Central memory CD8-positive, alpha-beta T cell (primary cell): ENCODE measurements at places on chromosomes 12 and 14.

- peaks cover 8% of the 10 kb centered on the region for H3K27me3 ChIP-seq
- H3K36me3 ChIP-seq = peaks cover 2% of the 10 kb centered on the region
- no peaks in the 10 kb centered on the region for H3K4me1 ChIP-seq
- no peak overlapping the region for H3K27ac ChIP-seq
- DNase-seq = no peak
- no peak overlapping the region for H3K4me3 ChIP-seq
These were observed 73.6 kb downstream of the TMTC1 start for GRCh38 chr12:29710104-29710503.

GRCh38 chr12:10503460-10503859 is 2.2 kb upstream of the EIF2S3B start:
- H3K27me3 ChIP-seq = no peaks in the 10 kb centered on the region
- DNase-seq = no peak
- H3K4me3 ChIP-seq = no peak overlapping the region
- no peak overlapping the region for H3K27ac ChIP-seq

GRCh38 chr12:104275689-104276088 is 27.9 kb upstream of the EID3 start:
- H3K36me3 ChIP-seq = peaks cover 1% of the 10 kb centered on the region
- peaks cover 18% of the 10 kb centered on the region for H3K27me3 ChIP-seq
- no peak overlapping the region for H3K4me3 ChIP-seq
- no peak for DNase-seq
- H3K27ac ChIP-seq = no peak overlapping the region

DNA sequence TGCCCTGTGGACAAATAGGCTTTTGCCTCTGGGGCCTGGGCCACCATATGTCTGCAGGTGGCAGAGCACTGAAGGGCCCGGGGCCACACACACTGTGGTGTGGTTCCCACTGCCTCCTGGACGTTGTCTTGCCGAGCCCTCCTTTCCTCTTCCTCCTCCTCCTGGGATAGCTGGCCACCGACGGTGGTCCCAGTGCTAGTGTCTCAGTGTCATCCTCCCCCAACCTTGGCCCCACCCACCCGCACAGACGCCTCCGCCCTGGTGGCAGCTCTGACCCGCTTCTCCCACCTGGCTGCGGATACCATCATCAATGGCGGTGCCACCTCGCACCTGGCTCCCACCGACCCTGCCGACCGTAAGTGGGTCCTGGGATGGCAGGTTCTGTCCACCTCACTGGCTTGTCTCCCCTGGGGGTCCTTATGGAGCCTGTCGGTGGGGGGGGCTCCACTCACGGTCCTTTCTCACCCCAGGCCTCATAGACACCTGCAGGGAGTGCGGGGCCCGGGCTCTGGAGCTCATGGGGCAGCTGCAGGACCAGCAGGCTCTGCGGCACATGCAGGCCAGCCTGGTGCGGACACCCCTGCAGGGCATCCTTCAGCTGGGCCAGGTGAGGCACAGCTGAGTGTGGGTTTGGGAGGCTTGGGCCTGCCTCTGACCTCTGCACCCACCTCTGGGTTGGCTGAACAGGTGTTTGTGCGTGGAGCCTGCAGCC is 23.5 kb downstream of the HIP1R start:
- H3K36me3 ChIP-seq = peaks cover 18% of the 10 kb centered on the region
- H3K27me3 ChIP-seq = no peaks in the 10 kb centered on the region
- peaks cover 3% of the 10 kb centered on the region for H3K4me1 ChIP-seq
- no peak overlapping the region for H3K4me3 ChIP-seq

DNA sequence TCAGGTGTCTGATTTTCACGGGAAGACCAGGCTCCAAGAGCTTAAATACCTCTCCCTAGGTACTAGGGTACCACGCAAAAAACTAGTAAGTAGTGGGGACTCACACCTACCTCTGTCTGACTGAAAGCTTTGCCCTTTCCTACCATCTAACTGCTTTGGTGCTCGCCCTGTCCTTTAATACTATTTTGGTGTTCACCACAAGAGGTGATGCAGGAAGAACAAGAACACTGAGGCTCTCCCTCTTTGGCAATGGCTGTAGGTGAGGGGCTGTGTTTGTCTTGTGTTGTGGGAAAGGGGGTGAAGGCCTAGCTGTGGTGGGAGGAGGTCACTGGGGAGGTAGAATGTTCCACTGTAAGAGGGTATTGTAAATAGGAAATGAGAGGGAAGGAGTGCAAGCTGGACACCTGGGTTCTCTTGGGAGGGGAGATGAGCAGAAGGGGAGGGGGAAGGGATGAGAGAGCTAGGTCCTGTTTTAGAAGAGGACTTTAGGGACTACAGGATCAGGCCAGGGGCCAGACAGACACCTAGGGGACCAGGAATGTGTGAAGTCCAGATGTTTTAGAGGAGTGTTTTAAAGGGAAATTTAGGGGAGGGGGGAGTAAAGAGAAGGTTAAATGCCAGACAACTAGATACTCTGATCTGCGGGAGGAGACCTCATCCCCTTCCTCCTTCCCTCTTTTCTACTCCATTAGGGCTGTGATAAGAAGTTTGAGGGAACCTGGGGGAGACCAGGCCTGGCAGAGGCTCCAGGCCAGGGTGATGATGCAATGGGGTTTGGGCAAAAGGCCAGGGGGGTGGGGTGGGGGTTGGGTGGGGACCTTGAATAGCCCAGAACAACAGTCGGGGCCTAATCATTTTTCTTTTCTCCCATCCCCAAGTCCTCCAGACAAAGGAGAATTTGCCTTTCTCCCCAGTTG is 2.1 kb downstream of the ITGA5 start:
- H3K4me3 ChIP-seq = peak overlapping the region; percentile 79
- peaks cover 71% of the 10 kb centered on the region for H3K4me1 ChIP-seq
- H3K27ac ChIP-seq = peak overlapping the region; percentile 98
- no peaks in the 10 kb centered on the region for H3K27me3 ChIP-seq

- peaks cover 12% of the 10 kb centered on the region for H3K4me1 ChIP-seq
- H3K36me3 ChIP-seq = peaks cover 6% of the 10 kb centered on the region
- no peak overlapping the region for H3K4me3 ChIP-seq
- no peaks in the 10 kb centered on the region for H3K27me3 ChIP-seq
These were observed 1519.3 kb upstream of the TMEM132C start for GRCh38 chr12:126747530-126748149.

- H3K4me3 ChIP-seq = no peak overlapping the region
- peaks cover 60% of the 10 kb centered on the region for H3K27me3 ChIP-seq
- H3K36me3 ChIP-seq = peaks cover 3% of the 10 kb centered on the region
- no peak for DNase-seq
- no peak overlapping the region for H3K27ac ChIP-seq
- no peaks in the 10 kb centered on the region for H3K4me1 ChIP-seq
These were observed 45.3 kb upstream of the PLBD1 start for GRCh38 chr12:14612898-14613445.

DNA sequence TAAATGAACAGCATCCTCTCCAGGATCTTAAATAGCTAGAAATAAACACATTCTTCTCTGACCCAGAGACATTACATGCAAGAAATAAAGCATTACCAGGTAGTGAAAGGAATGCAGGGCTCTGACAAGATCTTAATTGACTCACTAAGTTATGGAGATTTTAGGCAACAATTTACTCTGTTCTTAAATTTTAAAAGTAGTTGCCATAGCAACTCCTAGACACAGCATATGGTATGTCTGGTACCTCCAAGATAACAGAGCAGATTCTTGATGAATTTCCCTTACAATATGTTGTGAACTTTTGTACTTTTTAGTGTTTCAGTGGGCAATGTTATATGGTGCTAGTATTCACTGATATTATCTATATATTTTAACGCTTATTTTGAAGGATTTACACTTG is 76.7 kb upstream of the G2E3 start:
- no peaks in the 10 kb centered on the region for H3K36me3 ChIP-seq
- DNase-seq = no peak
- H3K27me3 ChIP-seq = peaks cover 17% of the 10 kb centered on the region
- H3K4me1 ChIP-seq = no peaks in the 10 kb centered on the region
- H3K4me3 ChIP-seq = no peak overlapping the region

- H3K27me3 ChIP-seq = peaks cover 9% of the 10 kb centered on the region
- peak overlapping the region; percentile 80 for H3K4me3 ChIP-seq
- peaks cover 26% of the 10 kb centered on the region for H3K4me1 ChIP-seq
- peak overlapping the region; percentile 59 for H3K27ac ChIP-seq
- H3K36me3 ChIP-seq = peaks cover 1% of the 10 kb centered on the region
These were observed 41.0 kb upstream of the NCOR2 start for GRCh38 chr12:124608450-124608870.

GRCh38 chr12:64232196-64232595 is 10.1 kb upstream of the KICS2 start:
- no peak overlapping the region for H3K4me3 ChIP-seq
- peaks cover 58% of the 10 kb centered on the region for H3K27me3 ChIP-seq
- no peak overlapping the region for H3K27ac ChIP-seq
- no peaks in the 10 kb centered on the region for H3K4me1 ChIP-seq
- no peaks in the 10 kb centered on the region for H3K36me3 ChIP-seq

DNA sequence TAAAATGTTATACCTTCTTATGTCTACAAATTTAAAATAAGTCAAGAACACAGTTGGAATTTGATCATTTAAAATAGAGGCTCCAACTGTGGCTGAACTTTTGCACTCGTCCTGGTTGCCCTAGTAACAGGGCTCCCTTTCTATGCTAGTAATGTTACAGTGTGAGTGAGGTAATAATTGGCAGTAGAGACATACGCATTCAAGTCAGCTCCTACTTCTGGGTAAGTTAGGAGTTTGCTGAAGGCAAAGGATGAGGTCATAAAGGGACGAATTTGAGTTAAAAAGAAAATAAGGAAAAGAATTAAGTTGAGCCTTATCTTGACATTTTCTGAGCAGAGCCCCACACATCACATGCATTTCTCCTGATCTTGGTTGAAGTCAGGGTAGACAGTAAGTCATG is 129.1 kb downstream of the TMEM117 start:
- no peak overlapping the region for H3K4me3 ChIP-seq
- H3K27ac ChIP-seq = no peak overlapping the region
- no peak for DNase-seq
- H3K27me3 ChIP-seq = no peaks in the 10 kb centered on the region
- H3K4me1 ChIP-seq = no peaks in the 10 kb centered on the region
- H3K36me3 ChIP-seq = peaks cover 1% of the 10 kb centered on the region

DNA sequence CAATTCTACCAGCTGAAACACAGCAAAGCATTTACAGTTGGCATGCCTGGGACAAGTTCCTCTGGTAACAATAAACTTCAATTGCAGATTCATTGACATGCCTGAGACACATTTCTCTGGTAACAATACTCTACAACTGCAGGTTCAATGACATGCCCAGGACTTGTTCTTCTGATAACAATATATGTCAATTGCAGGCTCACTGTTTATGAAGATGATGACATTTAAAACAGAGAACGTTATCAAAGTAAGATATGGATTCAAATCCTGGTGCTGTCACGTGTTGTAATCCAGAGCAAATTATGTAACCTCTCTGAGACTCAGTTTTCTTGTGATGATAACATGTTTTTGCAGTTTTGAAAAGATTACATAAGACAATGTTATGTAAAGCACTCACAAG is 20.5 kb downstream of the KITLG start:
- H3K4me1 ChIP-seq = no peaks in the 10 kb centered on the region
- DNase-seq = no peak
- no peaks in the 10 kb centered on the region for H3K27me3 ChIP-seq
- no peak overlapping the region for H3K4me3 ChIP-seq
- no peak overlapping the region for H3K27ac ChIP-seq

GRCh38 chr14:99240627-99241324 is 31.2 kb downstream of the BCL11B start:
- peaks cover 81% of the 10 kb centered on the region for H3K36me3 ChIP-seq
- DNase-seq = no peak

- no peak for DNase-seq
- peaks cover 24% of the 10 kb centered on the region for H3K27me3 ChIP-seq
- H3K27ac ChIP-seq = no peak overlapping the region
- H3K4me1 ChIP-seq = no peaks in the 10 kb centered on the region
These were observed 136.9 kb downstream of the KICS2 start for GRCh38 chr12:64085154-64085553.

DNA sequence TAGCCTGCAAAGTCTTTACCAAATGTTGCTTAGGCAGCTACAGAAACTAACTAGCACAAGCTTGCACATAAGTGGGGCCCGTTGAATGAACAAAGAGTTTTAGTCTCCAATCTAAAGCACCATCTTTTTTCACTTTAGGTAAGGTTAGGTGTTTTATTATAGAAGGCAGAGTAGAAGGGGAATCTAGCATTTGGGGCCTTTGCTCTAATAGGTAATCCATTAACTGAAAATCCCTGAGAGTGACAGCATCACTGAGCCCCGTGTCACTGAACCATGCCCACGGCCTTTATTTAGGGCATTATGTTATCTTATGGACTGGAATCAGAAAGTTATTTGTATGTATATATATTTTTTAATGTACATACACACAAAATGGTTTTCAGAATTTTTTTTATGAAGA is 25.1 kb downstream of the CPNE8 start:
- peaks cover 11% of the 10 kb centered on the region for H3K4me1 ChIP-seq
- no peak overlapping the region for H3K27ac ChIP-seq
- H3K4me3 ChIP-seq = no peak overlapping the region
- no peak for DNase-seq

- no peak for DNase-seq
- no peak overlapping the region for H3K27ac ChIP-seq
- no peaks in the 10 kb centered on the region for H3K4me1 ChIP-seq
- H3K36me3 ChIP-seq = peaks cover 8% of the 10 kb centered on the region
These were observed 66.4 kb downstream of the TESC start for GRCh38 chr12:117032593-117033381.

- peaks cover 59% of the 10 kb centered on the region for H3K27me3 ChIP-seq
- H3K27ac ChIP-seq = no peak overlapping the region
- H3K4me3 ChIP-seq = no peak overlapping the region
- DNase-seq = no peak
- H3K4me1 ChIP-seq = no peaks in the 10 kb centered on the region
These were observed 14.6 kb downstream of the BEST3 start for GRCh38 chr12:69684466-69684865.

GRCh38 chr12:94240171-94240570 is 91.8 kb downstream of the PLXNC1 start:
- H3K36me3 ChIP-seq = peaks cover 11% of the 10 kb centered on the region
- H3K27me3 ChIP-seq = no peaks in the 10 kb centered on the region
- no peak overlapping the region for H3K4me3 ChIP-seq
- H3K27ac ChIP-seq = no peak overlapping the region

GRCh38 chr12:57539134-57539768 is 7.7 kb downstream of the DCTN2 start:
- no peak for DNase-seq
- peaks cover 11% of the 10 kb centered on the region for H3K4me1 ChIP-seq
- no peak overlapping the region for H3K4me3 ChIP-seq
- no peak overlapping the region for H3K27ac ChIP-seq
- no peaks in the 10 kb centered on the region for H3K27me3 ChIP-seq
